ENCODE measurements at places on chromosomes 1 and 21.

- no peak for DNase-seq
Observed at GRCh38 chr1:93905734-93906133, 3.5 kb downstream of the GCLM start.

- DNase-seq = no peak
Observed at GRCh38 chr1:91603409-91603808, 102.8 kb downstream of the CDC7 start.

GRCh38 chr21:43928222-43929125 is 63.5 kb downstream of the AGPAT3 start:
- no peak for DNase-seq

DNA sequence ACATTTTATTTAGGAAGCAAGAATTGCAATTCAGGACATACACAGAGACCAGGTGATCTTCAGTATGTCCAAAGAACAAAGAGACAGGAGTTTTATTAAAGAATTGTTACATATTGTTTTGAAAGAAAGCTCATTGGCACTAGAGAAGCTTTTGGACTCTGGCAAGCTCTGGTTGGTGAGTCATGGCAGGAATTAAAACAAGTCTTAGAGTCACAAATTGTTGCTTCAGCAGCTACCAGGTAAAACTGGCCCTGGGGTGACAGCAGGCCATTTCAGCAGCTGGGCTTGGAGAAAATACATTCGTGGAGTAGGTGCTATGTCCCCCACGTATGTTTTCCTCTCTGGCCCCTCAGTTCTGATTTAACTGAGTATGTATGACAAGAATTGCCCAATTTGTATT is 58.8 kb downstream of the MAP3K21 start:
- no peak for DNase-seq

- DNase-seq = no peak
Observed at GRCh38 chr1:17539477-17540254, at the start of gene ARHGEF10L. TSS of gene ARHGEF10L (plus strand) at chr1:17539698. CDS start at chr1:17580596, 40,898 bp downstream.

DNA sequence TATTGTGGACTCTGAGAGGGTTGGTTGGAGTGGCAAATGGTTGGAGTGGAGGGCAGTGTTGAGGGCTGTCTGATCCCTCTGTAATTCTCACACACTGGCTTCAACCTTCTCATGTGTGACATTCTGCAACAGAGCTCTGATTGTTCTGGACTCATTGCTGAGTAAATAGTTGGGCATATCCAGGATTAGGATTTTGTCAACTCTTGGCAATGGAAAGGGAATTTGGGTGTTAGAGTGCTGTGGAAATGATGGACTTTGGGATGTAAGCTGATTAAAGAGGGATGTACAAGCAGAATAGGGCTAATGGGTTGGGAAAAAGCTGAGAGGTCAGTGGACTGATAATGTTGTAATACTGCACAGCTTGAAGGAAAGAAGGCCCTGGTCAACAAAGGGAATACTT is 16.5 kb downstream of the TLCD4 start:
- DNase-seq = no peak

DNA sequence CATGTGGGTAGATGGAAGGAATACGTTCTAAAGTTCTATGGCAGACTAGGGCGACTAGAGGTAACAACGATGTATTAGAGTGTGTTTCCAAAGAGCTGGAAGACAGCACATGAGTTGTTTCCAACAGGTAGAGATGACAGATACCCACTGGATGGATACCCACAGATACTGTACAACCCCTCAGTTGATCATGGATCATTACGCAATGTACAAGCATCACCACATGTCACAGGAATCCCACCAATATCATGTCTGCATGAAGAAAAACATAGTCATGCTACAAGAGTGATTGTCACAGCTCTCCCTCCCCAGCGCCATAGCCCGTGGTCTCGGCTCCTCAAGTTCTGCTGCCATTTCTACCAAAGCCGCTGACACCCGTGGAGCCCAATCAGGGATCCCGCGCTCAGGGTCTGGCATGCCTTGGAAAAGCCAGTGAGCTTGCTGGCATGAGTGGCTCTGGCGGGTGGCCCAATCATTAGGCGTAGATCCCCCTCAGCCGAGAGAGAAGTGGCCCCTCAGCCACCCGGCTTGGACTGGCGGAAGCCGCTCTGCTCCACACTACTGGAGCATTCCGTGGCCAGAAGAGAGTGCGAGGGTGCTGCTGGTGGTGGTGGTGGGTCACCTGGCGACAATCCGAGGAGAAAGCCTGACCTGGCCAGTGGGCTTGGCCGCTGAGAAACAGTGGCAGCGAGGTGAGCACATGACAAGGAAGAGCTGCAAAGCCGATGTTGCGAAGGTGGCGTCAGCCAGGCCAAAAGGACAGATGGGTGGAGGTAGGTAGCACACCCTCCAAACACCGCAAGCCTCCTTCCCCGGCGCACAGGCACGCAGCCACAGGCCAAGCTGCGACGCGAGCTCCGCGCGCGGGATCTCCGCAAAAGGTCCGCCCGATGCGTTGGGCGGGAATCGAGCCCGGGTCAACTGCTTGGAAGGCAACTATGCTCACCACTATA is 65.7 kb upstream of the FCGR2A start:
- no peak for DNase-seq

- no peak for DNase-seq
Observed at GRCh38 chr1:56774067-56774609, 45.1 kb downstream of the FYB2 start.

- no peak for DNase-seq
Observed at GRCh38 chr1:110979154-110979553, 15.4 kb upstream of the LRIF1 start.

GRCh38 chr1:160763993-160764392 is 24.9 kb downstream of the SLAMF7 start:
- no peak for DNase-seq

GRCh38 chr1:36968730-36969129 is 65.6 kb downstream of the GRIK3 start:
- DNase-seq = no peak

- DNase-seq = no peak
Observed at GRCh38 chr1:29639741-29640427, 403.6 kb downstream of the PTPRU start.

DNA sequence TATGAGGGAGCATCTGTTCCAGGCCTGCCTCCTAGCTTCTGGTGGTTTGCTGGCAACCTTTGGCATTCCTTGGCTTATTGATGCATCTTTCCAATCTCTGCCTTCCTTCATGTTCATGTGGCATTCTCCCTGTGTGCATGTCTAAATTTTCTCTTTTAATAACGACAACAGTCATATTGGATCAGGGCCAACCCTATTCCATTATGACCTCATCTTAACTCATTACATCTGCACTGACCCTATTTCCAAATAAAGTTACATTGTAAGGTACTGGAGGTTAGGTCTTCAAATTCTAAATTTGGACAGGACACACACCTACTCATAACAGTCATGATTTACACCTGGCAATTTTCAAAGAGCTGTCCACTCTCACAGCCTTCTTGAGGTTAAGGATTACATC is 117.2 kb upstream of the FGGY start:
- no peak for DNase-seq

- DNase-seq = no peak
Observed at GRCh38 chr1:40059338-40059959, 18.9 kb downstream of the CAP1 start.

DNA sequence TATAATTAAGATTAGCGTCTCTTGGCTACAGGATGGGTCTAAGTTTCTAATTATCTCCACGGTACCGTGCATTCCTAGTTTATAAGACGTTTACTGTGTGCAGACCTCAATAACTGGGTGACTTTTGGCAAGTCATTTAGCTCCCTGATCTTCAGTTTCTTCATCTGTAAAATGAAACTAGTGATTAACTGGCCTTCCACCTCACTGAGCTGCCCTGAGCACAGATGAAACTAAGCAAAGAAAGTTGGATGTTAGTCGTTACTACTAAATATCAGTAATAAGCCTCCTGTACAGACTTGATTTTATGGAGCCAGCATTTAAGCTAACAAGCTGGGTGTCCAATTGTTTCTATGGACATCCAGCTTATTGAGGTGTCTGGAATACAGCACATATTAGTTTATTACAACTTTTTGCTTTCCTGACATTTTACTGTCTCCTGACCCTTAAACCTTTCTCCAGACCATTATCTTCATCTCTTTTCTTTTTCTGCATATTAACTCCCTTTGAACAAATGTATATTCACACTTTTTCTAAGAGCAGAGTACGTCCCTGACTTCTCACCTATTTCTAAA is 1.1 kb downstream of the CR2 start:
- DNase-seq = no peak

DNA sequence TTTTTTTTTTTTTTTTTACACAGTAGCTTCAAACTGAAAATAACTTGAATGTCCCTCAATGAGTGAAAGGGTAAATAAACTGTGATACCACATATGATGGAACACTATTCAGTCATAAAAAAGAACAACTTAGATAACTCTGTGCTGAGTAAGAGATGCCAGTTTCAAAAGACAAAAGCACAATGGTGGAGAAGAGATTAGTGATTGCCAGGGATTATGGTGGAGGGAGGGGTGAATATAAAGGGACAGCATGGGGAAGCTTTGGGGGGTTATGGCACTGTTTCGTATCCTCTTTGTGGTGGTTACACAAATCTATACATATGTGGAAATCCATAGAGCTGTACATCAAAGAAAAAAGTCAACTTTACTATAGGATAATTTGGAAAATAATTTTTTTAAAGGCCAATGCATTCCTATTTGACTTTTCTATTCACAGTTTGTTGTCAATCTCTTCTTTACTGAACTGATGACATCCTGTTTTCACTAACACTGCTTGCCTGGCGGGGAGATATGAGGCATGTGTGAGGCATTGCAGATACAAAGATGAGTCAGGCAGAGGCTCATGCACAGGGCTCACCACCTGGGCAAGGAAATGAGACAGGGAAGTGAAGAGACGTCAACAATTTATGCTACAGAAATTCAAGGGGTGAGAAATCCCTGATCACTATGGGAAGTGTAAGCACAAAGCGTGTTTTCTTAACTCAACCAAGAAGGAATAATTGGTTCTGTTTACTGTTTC is 302.7 kb downstream of the DUSP10 start:
- no peak for DNase-seq

- DNase-seq = no peak
Observed at GRCh38 chr1:33718186-33718585, 145.7 kb upstream of the HMGB4 start.

GRCh38 chr1:42944246-42944928 is 14.3 kb downstream of the SLC2A1 start:
- DNase-seq = no peak

DNA sequence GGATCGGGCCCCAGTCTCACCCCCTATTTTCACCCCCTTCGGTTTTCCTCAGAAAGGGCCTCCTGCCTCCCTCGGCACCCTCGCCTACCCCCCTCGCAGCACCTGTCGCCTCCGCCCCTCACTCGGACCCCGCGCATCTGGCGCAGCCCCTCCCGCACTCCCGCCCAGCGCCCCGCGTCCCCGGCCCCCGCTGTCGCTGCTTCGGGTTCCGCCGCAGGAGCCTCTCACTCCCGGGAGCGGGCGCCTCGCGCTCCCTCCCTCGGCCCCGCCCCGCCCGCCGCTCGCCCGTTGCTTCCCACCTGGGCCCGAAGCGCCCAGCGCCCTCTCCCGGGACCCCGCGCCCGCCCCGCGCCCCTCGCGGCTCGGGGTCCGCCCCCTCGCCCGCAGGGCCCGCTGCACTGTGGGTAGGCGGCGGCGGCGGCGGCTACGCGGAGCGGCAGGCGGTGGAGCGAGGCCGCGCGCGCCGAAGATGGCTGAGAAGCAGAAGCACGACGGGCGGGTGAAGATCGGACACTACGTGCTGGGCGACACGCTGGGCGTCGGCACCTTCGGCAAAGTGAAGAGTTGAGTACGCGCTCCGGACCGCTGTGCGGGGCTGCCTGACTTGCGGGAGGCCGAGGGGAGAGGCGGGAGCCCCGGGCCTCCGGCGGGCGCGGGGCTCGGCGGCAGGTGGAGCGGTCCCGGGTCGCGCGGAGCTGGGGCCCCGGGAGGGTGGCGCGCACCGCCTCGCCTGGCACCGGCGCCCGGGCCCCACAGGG is at the start of gene PRKAA2:
Gene PRKAA2 (plus strand): TSS at position 396 of the 758 bp plus-strand sequence. CDS start 74 bp downstream, at position 470.
- no peak for DNase-seq

- DNase-seq = no peak
Observed at GRCh38 chr1:46528297-46528955, 23.0 kb downstream of the KNCN start.

DNA sequence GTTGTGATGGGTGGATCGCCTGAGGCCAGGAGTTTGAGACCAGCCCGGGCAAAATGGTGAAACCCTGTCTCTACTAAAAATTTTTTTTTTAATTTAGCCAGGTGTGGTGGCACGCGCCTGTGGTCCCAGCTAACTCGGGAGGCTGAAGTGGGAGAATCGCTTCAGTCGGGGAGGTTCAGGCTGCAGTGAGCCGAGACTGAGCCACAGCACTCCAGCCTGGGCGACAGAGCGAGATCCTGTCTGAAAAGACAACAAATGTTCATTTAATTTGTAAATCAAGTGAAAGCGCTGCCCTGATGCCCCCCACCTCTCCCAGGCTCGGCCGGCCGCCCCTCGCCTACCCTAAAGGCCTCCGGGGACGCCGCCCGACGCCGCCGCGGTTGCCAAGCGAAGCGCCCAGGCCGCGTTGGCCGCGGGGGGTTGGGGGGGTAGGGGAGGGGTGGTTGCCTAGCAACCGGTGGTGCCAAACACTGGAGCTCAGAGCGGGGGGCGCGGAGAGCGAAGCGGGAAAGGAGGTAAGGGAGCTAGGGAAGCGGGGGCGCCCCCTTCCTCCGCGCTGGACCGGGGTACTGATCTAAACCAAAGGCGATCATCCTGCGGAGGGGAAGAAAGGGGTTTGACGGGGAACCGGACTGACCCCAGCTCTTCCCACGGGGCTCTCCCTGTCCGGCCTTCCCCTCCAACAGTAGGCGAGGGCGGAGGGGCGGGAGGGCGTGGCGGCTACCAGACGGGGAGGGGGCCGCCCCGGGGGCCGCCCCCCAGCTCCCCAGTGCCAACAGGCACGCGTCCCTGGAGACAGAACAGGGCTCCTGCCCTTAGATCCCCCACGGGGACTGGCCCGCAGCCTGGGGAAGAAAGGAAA is at the start of gene TEKT2:
Gene TEKT2 (plus strand): TSS at position 460 of the 862 bp plus-strand sequence. CDS start 828 bp downstream, outside the sequence.
- DNase-seq = no peak

GRCh38 chr21:31988492-31989290 is 115.9 kb downstream of the HUNK start:
- no peak for DNase-seq

DNA sequence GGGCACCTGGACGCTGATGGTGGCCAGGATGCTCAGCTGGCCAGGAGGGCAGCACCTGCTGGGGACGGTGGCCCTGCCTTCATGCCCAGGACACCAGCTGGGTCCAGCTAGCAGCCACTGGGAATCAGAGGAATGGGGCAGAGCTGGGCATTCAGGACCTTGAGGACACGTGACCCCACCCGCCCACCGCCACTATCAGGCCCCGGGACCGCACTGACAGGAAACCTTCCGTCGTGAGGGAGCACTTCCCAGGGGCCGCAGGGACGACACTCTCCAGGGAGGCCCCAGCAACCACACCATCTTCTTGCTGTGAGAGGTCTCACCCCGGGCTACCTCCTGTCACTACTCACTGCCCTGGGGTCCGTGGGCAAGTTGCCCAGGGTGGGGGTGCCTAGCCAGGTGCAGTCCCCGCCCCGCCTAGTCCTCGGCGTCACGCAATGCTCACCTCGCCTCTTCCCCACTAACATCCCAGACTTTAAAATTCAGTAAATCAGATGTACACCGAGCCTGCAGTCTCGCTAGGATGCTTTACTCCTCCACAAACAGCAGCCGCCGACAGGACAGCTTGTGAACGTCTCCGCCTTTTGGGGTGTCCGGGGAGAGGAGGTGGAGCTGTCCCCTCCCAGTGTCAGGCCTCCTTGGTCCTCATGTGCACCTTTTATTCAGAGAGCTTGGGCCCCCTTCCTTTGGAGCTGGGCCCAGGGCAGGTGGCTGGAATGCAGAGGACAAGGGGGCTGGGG is 4.9 kb downstream of the VWA1 start:
- DNase-seq = no peak

GRCh38 chr1:46491443-46492268 is 2.0 kb downstream of the DMBX1 start:
- no peak for DNase-seq

Measured in AG09309 (cell line).